ENCODE measurements at places on chromosomes 2 and 18.

- no peak for DNase-seq
These were observed 1.1 kb upstream of the EPC2 start for GRCh38 chr2:148643421-148643820.

DNA sequence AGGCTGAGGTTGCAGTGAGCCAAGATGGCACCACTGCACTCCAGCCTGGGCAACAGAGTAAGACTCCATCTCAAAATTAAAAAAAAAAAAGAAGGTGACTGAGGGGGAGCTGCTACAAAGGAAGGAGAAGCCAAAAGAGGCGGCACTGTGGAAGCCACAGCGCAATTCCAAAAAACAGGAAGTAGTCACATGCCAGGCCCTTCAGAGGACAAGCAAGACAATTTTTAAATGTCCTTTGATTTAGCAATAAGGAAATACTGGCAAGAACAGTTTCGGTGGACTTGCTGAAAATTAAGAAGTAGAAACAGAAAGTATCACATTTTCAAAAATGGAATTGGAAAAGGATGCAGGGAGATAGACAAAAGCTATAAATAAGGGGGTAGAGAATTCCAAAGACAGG lies 122.8 kb downstream of the OSBPL1A start:
- DNase-seq, result no peak

- no peak for DNase-seq
These were observed 7.2 kb upstream of the OTOF start for GRCh38 chr2:26485099-26485498.

DNA sequence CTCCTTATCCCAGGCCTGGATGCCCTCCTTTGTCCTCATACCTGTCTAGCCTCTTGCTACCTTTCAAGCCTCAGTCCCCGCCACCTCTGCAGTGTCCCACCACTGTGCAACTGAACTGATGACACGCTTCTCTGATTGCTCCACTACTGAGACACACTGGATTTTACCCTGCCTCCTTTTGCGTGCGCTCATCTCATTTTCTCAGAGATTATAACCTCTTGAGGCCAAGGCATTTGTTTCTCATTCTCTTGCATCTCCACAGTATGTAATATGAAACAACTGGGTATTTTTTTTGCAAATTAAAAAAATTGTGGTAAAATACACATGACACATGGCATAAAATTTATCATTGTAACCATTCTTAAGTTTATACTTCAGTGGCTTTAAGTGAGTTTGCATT lies 95.4 kb downstream of the PRKCE start:
- DNase-seq, result no peak

DNA sequence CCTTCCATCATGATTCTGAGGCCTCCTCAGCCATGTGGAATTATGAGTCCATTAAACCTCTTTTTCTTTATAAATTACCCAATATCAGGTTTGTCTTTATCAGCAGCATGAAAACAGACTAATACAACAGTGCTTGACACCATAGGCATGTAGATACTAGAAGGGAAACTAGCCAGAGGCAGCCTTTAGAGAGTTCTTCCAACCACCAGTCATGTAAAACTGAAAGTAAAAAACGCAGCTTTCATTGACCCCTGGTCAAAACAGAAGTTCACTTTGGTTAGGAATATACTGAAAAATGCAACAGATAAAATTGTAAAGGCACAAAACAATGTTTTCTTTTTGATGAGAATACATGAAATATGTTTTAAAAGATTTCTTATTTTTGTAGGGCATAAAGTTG lies 122.8 kb upstream of the L3MBTL4 start:
- DNase-seq, result no peak

DNA sequence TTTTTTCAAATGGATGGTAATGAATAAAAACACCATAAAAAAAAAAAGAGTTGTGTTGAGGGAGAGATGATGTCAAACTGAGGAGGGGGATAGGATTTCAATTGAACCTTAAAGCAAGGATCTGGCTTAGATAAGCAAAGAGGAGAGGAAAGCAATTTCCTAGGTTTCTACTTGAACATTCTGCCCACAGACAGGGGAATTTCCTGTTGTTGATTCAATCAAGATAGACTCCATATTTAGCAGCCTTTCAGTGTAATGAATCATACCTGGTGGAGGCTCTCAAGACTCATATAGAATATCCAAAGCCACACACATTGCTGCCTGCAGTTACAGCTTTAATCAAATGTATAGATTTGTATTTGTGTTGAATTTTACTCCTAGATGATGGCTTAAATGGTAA lies 294.4 kb upstream of the PIK3C3 start:
- DNase-seq, result no peak

DNA sequence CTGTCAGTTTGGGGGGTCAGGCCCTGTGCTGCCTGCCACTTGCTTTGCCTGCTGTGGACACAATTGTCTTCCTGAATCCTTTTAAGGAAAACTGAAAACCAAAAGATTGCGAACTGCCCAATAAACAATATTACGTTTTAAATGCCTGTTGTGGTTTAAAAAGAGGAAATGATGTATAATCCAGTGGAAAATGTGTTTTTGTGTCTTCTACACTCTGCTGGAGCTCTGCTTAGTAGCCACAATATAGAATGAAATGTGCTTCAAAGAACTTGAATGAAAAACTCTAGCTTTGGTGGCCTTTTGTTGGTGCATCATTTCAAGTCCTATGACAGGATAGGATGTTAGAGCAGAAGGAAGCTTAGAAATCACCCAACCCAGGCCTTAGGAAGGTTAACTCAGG lies 23.2 kb upstream of the CABYR start:
- DNase-seq, result no peak

DNA sequence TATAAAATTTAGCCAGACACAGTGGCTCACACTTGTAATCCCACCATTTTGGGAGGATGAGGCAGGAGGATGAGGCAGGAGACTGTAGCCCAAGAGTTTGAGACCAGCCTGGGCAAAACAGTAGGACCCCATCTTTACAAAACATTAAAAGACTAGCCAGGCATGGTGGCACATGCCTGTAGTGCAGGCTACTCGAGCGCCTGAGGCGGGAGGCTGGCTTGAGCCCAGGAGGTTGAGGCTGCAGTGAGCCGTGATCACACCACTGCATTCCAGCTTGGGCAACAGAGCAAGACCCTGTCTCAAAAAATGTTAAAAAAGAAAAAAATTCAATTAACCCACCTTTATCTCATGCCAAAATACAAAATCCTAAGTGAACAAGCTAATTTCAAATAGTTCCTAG lies 4.0 kb downstream of the REV1 start:
- no peak for DNase-seq

DNA sequence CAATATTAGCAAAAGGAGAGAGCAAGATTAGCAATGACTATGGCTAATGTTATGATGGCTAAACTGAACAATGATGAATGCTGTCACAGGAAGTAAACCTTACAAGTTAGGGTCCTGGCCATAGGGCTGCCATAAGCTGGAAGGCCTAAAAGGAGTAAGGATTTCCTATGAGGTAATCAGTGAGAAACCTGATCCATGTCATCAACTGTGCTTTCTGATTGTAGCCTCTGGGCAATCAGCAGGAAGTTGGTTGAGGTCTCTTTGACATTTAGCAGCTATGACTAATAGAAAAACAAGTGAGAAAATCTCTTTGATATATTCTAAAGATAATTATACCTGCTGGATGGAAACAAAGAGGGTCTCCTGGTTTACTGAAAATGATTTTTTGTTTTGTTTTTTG lies 193.0 kb downstream of the RAB3GAP1 start:
- peak; percentile 70 for DNase-seq

- DNase-seq, result no peak
These were observed 25.0 kb downstream of the METTL21A start for GRCh38 chr2:207600231-207600630.

DNA sequence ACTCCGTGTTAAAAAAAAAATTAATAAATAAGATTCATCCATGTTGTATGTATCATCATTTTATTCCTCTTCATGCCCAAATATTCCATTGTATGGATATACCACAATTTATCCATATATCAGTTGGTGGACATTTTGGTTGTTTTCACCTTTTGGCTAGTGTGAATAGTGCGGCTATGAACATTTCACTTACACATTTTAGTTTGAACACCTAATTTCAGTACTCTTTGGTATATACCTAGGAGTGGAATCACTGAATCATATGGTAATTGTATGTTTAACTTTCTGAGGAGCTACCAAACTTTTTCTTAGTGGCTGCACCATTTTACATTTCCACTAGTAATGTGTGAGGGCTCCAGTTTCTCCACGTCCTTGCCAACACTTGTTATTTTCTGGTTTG lies 20.0 kb downstream of the CDCA7 start:
- DNase-seq, result no peak

DNA sequence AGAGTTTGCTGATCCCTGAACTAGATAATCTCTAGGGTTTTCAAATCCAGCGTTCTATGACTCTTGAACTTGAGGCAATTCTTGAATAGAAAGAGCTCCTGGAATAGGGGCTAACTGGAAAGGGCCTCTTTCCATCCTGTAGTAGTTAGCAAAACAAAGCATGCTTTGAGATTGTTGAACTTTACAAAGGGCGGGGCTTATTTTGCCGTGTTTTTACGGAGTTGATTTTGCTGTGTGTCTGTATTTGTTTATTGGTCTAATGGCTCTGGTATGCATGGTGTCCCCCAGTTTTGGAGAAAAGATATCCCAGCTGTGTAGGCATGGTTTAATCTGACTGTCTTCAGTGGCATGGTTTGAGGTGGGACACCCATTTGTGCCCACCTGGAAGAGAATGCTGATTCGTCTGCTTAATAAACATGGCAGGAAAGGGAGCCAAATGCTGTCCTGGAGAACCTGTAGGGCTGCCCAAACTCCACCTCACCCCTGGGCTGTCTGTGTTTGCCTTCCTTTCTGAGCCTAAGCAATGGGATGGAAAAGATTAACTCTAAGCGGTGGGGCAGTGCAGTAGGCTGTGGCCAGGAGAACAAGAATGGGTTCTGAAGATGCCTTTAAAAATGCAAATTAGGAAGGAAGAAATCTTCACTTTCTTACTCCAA lies 74.1 kb upstream of the FOSL2 start:
- no peak for DNase-seq

GRCh38 chr2:206657087-206657486 lies 14.8 kb downstream of the FAM237A start:
- DNase-seq, result no peak

DNA sequence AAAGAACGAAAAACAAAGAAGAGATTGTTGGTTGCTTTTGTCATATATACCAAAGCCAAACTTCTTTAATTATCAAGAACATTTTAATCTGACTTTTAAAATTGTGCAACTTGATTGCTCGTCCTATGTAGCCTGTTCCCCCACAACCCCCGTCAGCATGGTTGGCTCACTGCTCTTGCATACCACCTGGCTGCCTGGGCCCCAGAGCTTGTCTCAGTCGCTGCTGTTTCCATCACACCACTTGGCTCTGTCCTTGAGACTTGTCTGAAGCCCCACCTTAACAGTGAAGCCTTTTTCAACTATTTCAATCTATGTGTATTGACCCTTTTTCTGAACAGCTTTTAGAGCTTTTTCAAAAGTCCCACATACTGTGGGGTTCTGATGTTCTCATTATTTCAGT lies 270.8 kb downstream of the ZNF407 start:
- DNase-seq, result no peak

- no peak for DNase-seq
These were observed 57.5 kb downstream of the HS1BP3 start for GRCh38 chr2:20593072-20594034.

GRCh38 chr2:187206071-187206470 lies 242.0 kb downstream of the CALCRL start:
- DNase-seq, result no peak

GRCh38 chr18:23237524-23238151 lies 102.4 kb downstream of the CABLES1 start:
- peak; percentile 67 for DNase-seq

DNA sequence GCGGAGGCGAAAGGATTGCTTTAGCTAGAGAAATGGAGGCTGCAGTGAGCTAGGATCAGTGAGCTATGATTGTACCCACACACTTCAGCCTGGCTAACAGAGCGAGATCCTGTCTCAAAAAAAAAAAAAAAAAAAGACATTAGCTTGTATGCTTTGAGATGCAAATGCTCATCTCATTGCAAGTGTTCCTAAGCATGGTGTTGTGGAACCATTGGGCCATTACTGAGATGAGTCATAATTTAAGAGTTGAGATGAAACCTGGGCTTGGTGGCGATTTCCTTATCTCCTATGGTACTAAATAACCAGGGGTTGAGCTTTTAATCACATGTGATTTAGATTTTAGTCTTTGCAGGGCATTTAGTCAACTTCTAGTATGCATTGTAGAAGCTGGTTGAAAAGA lies 2.2 kb downstream of the PLEKHA3 start:
- DNase-seq, result no peak

DNA sequence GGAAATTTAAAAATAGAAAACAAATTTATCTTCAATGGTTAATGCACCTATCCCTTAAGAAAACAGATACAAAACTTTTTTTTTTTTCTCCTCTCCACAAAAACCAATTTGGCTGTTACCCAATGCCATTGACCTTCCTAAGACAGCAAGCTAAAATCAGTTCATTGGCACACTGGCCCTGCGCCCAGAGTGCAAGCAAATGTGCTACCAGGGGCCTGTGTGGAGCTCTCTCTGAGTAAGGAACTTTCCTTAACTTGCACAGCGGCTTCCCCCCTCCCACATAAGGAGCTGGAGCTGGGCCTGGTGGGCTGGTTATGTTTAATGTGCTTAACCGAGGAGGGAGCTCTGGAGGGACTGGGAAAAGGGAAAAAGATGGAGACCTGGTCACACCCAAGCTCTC lies 17.6 kb upstream of the POU3F3 start:
- no peak for DNase-seq

GRCh38 chr2:168596881-168597655 lies 141.0 kb downstream of the CERS6 start:
- DNase-seq, result no peak

GRCh38 chr2:141728142-141728541 lies 402.7 kb downstream of the LRP1B start:
- no peak for DNase-seq

GRCh38 chr18:9866627-9867026 lies 19.1 kb upstream of the TXNDC2 start:
- DNase-seq, result no peak

DNA sequence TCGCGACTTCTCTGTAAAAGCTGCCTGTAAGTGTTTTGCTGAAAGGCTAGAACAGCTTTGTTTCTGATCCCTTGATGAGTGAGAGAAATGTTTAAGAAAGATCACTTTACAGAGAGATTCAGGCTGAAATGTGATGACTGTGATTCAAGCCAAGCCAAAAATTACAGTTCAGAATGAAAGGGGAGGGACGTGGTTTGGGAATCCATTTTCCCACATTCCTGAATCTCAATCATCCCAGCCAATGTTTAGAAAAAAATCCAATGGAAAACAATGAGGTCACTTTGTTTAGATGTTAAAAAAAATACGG lies 416.7 kb downstream of the ARHGAP15 start:
- DNase-seq, result no peak
